ENCODE measurements at places on chromosomes 7 and 10.

- no peak for DNase-seq
Observed at GRCh38 chr7:50268990-50269389, 35.5 kb upstream of the IKZF1 start.

DNA sequence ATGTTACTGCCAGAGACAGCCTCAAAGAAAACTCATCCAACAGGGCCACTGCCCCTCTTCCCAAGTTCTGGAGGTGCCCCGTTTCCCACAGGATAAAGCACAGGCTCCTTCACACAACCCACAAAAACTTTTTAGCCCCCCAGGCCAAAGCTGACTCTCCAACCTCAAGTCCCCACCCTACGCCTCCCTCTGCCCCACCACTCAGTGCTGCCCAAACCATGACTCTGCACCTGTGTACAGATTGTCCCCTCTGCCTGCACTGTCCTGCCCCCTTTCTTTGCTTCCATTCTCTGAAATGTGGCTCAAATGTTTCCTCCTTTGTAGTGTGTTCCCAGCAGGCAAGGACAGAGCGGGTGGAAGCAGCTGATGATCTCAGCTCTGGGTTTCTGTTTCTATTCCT lies 284.0 kb downstream of the GRID1 start:
- peak; percentile 17 for DNase-seq

- DNase-seq = no peak
Observed at GRCh38 chr10:121497513-121498470, 100.5 kb downstream of the FGFR2 start.

DNA sequence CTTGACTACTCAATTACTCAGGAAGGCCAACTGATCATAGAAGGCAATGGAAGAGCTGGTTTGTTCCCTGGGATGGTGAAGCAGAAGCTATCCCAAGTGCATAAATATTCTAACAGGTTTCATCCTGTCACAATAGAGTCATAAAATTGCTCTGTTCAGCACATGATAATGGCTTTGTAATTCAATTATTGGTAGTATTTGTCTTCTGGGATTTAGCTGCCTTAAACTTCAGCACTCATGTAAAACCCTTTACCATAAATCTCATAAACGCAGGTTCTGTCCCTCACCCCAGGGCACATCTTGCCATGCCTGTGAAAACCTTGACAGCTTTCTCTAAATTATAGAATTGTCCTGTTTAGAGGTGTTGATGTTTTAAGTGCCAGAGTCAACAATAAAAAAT lies 417.6 kb downstream of the SORCS1 start:
- DNase-seq = no peak

DNA sequence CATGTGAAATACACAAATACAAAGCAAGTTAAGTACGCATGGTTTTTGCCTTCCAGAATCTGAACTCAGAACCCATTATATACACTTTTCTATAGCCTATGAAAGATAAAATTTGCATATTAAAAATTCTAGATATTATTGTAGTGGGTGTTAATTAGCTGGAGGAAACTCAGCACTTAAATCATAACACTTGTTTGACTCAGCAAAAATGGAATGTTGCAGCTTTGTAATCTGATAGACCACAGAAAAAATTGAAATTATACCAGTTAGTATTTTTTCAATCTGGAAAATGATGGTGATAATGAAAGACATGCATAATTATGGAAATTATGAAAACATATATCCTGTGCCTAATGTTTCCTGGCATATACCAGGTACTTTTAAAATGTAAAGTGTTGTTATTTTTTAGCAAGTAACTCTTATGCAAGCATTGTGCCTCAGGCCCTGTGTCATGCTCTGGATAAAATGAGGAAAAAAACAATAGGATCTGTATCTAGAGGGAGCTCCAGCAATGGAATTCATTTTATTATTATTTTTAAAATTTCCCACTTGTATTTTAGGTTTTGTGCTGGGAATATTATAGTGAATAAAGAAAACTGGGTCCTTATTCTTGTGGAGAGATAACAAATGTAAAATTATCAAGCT lies 490.4 kb upstream of the SEMA3A start:
- no peak for DNase-seq

GRCh38 chr10:88063861-88064557 lies 200.6 kb downstream of the PTEN start:
- DNase-seq = no peak

DNA sequence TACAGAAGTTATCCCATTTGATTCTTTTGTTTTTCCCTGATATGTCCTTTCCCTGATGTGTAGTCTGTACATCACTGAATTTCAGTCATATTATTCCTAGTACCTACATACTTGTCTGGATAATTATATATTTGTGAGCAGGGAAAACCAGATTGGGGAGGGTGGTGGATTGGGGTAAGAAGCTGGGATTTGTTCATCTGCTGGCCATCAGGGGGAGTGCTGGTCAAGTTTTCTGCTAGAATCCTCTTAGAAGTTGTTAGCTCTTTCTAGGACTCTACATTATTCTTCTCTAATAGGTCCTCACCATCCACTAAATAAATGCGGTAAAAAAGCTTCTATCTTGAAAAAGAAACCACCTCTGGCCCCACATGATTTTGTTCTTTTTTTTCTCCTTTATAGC lies 232.7 kb upstream of the TAC1 start:
- DNase-seq = peak; percentile 49

All from ecto neural progenitor cell (in vitro differentiated cells).